ENCODE measurements at places on chromosomes 13 and 19.

GRCh38 chr13:27289011-27289665 lies 18.5 kb downstream of the RASL11A start:
- DNase-seq: no peak

DNA sequence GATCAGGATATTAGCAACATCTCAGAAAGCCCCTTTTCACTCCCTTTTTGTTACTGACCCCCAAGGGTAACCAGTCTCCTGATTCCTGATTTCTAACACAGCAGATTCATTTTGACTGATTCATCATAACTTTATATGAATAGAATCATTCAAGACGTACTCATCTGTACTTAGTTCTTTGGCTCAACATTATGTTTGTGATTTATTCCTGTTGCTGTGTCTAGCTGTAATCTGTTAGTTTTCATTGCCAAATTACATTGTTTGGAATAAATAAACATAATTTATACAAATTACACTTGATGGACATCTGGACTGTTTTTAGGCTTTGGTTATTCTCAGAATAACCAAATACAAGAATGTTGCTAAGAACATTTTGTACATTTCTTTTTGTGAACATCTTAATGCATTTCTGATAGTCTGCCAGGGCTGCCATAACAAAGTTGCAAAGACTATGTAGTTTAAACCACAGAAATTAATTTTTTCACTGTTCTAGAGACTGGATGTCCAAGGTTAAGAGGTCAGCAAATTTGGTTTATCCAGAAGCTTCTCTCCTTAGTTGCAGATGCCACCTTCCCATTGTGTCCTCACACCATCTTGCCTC lies 62.8 kb upstream of the EDNRB start:
- no peak for DNase-seq

- no peak for DNase-seq
These were observed 333.1 kb downstream of the GPC6 start for GRCh38 chr13:93559718-93560117.

GRCh38 chr19:48628486-48629296 lies 8.5 kb downstream of the DBP start:
- DNase-seq: no peak

DNA sequence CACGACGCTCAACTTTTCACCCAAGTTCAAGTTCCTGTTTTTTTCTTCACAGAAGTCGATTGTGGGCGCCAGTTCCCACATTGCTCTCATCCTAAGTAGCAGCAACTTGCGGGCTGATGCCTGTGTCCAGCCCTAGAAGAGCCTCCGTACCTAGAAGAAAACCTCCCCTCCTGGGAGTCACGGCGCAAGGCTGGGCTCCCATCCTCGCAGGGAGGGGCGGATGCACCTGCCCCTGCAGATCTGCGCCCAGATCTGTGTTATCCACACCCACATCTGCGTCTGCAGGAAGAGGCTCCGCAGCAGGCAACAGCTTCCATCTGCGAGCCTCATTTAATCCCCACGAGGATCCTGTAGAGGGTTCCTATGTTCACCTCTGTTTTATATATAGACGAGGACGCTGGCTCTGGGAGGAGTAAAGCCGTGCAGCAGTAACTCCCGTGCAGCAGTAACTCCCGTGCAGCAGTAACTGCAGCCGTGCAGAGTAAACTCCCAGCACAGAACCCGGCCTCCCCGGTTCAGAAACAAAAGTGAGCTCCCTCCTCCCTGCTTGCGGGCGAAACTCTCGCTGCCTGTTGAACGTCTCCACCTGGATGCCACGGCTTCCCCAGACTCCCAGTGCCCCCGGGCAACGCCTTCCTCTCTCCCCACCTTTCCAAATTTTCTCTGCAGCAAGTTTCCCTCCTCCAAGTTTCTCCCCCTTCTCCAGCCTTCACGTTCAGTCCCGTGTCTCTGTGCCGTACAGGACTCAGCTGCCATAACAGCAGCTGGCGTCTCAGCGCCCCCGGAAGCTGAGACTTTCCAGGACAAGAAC lies 23.5 kb upstream of the LAIR1 start:
- DNase-seq: no peak

DNA sequence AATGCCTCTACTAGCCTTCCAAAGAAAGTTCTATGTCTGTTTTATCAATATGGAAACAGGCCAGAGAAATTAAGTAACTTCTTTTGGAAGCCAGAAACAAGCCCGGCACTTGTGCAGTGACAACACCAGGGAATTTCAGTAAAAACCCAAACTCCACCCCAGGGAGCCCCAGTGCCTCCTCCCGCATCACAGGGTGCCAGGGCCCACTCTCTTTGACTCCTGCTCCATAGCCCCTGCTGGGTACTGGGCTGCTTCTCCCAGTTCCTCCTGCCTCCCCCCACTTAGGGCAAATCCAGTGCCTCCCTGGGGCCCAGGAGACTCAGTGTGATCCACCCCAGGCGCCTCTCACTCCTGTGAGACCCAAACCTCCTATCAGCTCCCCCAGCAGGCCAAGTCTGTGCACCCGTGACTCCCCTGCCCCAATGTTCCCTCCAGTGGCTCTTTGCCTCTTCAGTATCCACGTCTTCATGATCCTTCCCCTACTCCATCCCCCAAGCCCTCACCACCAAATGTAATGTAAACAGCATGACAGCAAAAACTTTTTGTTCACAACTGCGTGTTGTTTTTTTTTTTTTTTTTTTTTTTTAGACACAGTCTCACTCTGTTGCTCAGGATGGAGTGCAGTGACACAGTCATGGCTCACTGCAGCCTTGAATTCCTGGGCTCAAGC lies 2.3 kb upstream of the FFAR3 start:
- DNase-seq: no peak

DNA sequence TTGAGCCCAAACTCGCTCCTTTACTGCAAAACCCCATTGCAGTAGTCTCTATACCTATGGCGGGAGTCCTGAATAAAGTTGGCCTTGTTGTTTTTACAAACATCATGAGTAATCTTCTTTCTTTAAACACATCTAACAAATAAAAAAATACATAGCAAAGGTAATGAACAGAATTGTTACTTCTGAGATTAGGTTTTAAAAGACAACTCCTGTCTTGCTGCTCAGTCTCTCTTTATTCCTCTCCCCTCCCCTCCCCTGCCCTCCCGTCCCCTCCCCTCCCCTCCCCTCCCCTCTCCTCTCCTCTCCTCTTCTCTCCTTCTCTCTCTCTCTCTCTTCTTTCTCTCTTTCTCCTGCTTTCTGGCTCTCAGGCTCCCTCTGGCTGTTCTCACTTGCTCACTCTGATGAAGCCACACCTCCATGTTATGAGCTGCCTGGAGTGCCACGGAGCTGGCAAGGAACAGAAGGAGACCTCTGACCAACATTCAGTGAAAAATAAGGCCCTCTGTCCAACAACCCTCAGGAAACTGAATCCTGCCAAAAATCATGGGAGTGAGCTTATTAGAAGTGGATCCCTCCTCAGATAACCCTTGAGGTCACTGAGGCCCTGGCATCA lies 300.7 kb upstream of the MIR17HG start:
- DNase-seq: no peak

GRCh38 chr13:51221108-51221507 lies 1.1 kb upstream of the FAM124A start:
- no peak for DNase-seq

DNA sequence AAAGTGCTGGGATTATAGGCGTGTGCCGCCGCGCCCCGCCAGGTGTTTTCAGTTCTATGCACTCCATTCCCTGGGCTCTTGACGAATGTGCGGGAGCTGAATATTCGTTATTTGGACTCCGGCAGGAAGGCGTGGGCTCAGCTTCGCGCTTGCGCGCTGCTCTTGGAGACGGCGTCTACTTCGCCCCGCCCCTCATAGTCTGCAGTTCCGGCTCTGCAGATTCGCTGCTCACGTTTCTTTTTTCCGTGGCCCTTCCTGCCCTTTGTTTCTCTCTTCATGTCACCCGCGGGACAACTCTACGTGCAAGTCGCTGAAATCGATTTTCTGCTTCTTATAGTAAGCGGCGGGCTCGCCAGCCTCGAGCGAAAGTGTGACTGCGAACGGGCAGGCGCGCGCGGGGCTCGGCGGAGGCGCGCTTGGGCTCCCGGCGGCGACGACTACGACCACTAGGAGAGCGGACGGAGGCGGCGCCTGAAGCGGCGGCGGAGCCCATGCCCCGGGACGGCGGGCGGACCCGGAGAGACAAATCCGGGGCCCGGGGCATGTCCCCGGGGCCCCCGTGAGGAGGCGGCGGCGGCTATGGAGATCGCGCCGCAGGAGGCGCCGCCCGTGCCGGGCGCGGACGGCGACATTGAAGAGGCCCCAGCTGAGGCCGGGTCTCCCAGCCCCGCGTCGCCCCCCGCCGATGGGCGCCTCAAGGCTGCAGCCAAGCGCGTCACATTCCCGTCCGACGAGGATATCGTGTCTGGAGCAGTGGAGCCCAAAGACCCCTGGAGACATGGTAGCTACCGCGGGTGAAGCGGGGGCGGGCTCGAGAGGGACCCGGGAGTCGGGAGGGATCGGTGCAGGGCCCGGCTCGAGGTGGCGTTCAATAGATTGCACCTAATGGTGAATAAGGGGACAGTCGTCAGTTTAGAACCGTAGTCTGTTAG lies at the start of gene PPP1R37:
Gene PPP1R37 (plus strand): TSS at position 433 of the 932 bp plus-strand sequence. CDS start 147 bp downstream, at position 580.
- DNase-seq: peak; percentile 61

DNA sequence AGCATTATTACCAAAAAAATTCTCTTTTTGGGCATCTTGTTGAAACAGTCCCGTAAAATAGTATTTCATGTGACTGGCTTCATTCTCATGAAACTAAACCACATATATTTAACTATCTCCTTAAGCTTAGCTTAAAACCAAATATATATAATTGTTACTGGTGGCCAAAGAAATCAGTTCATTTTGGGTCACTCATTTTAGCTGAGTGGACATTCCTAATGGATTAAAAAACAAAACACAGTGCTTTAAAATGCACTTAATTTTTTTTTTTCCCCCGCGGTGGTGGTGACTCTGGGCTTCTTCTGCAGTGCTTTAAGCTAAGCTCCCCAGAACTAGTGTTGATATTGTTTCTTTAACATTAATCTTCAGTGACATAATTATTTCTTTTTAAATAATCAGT lies 540.1 kb downstream of the GPC6 start:
- DNase-seq: no peak

- no peak for DNase-seq
These were observed 31.3 kb upstream of the GTF3A start for GRCh38 chr13:27393101-27393500.

DNA sequence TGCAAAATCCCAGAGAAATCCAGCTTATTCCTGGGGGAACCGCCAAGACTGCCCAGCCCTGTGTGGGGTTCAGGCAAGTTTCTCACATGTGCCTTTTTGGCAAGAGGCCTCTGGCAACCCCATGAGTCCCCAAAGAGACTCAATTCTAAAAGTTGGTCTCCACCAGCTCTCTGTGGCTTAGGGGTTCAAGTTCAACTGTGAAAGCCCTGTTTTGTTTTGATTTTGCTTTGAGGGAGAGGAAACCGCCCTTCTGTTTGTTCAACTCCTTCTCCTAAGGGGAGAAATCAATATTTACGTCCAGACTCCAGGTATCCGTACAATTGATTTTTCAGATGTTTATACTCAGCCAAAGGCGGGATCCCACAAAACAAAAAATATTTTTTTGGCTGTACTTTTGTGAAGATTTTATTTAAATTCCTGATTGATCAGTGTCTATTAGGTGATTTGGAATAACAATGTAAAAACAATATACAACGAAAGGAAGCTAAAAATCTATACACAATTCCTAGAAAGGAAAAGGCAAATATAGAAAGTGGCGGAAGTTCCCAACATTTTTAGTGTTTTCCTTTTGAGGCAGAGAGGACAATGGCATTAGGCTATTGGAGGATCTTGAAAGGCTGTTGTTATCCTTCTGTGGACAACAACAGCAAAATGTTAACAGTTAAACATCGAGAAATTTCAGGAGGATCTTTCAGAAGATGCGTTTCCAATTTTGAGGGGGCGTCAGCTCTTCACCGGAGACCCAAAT lies 583 bp upstream of the LDLR start:
- no peak for DNase-seq

DNA sequence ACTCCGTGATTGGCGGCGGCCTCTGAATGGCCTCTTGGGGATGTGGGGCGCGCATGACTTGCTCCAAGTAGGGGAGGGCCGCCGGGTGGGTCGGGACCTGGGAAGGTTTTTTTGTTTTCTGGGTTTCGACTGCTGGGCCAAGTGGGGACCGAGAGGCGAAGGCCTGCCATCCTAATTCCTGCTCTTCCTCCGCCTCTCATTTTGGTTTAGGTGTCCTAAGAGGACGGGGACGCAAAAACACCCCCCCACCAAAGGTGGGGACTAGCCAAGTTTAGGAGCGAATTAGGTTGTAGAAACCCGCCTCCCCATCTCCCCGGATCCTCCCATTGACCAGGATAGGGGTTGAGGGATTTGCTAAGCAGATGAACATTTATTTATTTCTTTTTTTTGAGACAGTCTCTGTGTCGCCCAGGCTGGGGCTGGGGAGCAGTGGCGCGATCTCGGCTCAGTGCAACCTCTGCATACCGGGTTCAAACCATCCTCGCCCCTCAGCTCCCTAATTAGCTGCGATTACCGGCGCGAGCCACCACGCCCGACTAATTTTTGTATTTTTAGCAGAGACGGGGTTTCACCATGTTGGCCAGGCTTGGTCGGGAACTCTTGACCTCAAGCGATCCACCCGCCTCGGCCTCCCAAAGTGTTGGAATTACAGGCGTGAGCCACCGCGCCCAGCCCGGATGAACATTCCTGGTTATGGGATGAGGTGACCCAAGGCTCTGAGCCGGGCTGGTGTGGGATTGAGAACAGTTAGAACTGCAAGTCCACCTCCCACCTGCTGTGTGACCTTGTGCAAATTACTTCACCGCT lies 838 bp downstream of the PPP2R1A start:
- DNase-seq: no peak

DNA sequence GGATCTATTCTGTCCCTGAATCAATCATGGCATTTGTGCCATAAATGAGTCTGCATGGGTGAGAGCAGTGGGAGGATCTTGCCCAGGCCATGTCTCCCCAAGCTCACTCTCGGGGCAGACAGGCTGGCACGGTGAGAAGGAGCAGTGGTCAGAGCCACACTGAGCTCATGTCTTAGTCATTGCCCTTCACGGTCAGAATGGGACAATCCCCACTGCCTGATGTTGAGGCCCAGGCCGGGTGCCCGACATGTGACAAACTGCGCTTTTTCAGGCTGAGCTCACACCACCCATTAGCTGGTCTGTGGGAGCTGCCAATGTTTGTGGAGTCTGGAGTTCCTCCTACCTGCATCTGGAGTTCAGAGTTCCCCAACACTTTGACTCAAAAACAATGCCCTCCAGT lies 481.9 kb downstream of the COG6 start:
- no peak for DNase-seq

GRCh38 chr13:71661921-71662320 lies 205.1 kb downstream of the DACH1 start:
- DNase-seq: no peak

DNA sequence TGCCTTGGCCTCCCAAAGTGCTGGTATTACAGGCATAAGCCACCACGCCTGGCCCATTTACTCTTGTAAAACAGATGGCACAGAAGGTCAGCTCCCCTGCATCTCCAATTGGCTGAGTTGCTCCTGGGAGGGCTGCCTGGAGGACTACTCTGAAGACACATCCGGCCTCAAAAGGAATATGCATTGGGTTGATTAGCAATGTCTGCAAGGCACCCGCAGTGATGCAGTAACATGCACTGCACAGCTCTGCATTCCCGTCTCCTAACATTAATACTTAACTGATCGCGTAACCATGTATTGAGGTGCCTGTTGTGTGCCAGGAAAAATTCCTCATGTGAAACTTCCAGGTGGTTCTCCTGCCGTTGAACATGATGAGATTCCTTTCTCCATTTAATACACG lies 5.0 kb downstream of the ELAVL3 start:
- DNase-seq: no peak
